ENCODE measurements at places on chromosomes 7 and 10. TPM values are rescaled to one million over a fixed set of nuclear protein-coding genes. Genes with fewer than 3 reads are reported as not detected.

FGL2 gene
- not detected for total RNA-seq

PPP1R17 gene
- not detected for total RNA-seq

LRIT1 gene
- total RNA-seq: not detected

TMEM72 gene
- not detected for total RNA-seq

PKD1L1 gene
- total RNA-seq: 0.08 TPM

TAS2R4 gene
- not detected for total RNA-seq

PON3 gene
- not detected for total RNA-seq

WIPF3 gene
- total RNA-seq: not detected

PHKG1 gene
- not detected for total RNA-seq

MYO3A gene
- total RNA-seq: not detected

GCK gene
- total RNA-seq: not detected

GUSB gene
- total RNA-seq: 41.6 TPM

IMPDH1 gene
- 56.6 TPM for total RNA-seq

PNLIPRP2 gene
- total RNA-seq: not detected
